ENCODE measurements at places on chromosomes 5 and 9.

GRCh38 chr5:68924481-68925145 lies 169.2 kb upstream of the SLC30A5 start:
- DNase-seq: no peak

DNA sequence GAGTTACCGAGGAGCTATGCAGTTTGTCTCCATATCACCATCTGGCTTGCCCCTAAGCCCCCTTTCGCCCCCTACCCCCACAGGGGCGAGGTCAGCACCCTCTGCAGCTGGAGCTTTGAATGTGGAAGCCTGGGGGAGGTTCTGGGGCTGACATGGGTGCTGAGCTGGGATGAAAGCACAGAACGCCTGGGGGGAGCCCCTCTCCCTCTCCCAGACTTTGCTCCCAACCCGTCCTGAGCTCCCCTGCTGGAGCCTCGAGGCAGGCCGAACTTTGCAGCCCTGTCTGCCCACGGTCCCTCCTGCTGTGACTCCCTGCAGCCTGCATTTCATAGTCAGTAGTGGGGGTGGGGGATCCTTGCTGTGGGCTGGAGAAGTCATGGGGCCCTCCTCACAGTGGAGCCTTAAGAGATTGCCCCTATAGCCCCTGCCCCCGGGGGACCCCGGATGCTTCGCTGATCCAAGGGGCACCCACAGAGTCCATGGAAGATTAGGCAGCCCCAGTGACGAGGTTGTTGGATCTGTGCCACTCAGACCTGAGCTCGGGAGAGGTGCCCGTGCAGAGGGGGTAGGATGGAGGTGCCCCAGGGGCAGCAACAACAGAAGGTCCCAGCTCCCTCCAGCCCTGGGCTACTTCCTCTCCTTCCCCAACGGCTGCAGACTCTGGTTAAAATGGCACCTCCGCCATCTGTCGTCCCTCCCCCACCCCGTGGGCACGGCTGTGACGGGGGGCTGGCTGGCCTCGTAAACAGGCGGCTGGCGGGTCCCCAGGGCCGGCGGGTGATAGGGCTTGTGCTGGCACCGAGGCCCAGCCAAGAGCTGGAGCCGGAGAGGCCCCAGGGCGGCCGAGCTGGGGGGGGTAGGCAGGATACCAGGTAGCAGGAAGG lies 162.0 kb downstream of the C9orf50 start:
- no peak for DNase-seq

- DNase-seq: no peak
Observed at GRCh38 chr5:148011398-148012137, 52.2 kb upstream of the SPINK5 start.

DNA sequence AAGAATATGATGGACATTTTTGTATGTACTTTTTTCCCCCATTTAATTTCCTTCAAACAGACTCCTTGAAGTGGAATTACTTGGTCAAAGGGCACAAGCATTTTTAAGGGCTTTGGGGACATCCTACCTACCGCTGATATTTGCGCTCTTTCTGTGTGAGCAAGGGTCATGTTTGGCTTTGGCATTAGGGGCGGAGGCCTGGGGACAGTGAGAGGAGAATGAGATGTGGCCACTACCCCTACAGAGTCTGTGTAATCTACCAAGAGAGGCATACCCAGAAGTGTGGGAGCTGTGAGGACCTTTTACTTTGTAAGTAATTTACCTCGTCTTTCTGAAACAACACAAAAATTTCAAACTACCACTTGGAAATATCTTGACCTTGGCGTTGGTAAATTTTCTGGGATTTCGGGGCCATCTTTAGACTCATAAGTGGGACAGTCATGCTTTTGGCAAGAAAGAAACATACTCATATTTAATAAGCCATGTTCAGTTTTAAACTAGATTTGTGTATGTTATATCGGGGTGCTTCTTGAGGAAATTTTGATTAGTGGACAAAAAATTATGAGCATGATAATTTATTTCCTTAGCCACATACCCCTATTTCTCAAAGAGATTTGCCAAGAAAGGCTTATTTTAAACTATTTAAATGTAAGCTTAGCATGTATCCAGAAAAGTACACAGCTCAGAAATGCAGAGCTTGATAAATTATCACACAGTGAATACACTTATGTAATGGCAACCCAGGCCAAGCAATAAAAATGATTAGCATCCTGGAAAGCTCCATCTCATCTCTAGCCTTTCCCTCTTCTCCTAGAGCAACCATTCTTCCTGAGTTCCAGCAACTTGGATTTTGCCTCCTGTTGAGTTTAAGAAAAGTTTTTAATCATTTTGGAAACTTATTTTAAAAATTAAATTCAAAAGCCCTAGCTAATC lies 63.6 kb downstream of the ARHGAP26 start:
- no peak for DNase-seq

GRCh38 chr9:137114220-137114612 lies 317 bp downstream of the DPP7 start:
- DNase-seq: no peak

- no peak for DNase-seq
Observed at GRCh38 chr5:93572608-93573353, 8.2 kb downstream of the NR2F1-AS1 start.

GRCh38 chr5:25301836-25302235 lies 657.1 kb upstream of the CDH10 start:
- no peak for DNase-seq

DNA sequence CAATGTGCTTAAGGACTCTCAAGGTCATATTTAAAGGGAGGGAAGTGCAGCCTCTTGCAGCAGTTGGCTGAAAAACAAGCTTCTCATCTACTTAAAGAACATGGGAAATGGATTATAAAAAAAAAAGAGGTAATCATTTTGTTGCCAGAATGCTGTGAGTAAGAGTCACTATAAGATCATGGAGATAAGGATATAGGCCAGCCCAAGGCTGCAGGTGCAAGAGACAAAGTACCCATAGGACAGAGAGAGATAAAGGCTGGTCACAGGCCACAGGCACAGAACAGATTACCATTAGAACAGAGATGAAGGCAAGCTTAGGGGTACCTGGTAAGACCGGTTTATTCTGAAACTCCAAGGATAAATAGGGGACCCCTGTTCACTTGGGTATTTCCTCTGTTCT lies 70.5 kb downstream of the CDKN2A start:
- no peak for DNase-seq

GRCh38 chr5:131513780-131514179 lies 121.2 kb downstream of the RAPGEF6 start:
- no peak for DNase-seq

DNA sequence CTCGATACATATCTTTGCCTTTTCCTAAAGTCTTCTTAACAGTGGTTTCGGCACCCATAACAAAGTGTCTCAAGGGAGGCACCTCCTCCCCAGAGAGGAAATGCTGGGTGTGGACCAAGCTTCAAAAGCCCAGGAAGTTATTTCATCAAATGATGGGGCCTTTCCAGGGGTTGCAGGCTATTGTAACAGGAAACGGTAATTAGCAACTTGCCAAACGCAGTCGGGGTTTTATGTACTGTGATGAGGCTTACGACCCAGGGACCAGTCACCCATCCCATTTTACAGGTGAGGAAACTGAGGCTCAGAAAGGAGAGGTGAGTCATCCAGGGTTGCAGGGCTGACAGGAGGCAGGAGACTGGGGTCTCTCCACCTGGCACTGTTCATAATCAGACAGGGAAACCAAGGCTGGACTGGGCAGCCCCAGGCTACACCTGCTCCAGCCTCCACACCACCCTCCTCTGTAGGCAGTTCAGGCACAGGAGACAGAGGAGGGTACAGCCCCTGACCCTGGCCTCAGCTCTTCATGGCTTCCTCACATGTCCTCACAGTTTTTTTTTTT lies 30.0 kb upstream of the SUSD3 start:
- DNase-seq: peak; percentile 29

GRCh38 chr5:91266184-91266705 lies 116.9 kb downstream of the ARRDC3 start:
- DNase-seq: no peak

GRCh38 chr5:132417461-132417860 lies 48.0 kb downstream of the SLC22A5 start:
- no peak for DNase-seq

DNA sequence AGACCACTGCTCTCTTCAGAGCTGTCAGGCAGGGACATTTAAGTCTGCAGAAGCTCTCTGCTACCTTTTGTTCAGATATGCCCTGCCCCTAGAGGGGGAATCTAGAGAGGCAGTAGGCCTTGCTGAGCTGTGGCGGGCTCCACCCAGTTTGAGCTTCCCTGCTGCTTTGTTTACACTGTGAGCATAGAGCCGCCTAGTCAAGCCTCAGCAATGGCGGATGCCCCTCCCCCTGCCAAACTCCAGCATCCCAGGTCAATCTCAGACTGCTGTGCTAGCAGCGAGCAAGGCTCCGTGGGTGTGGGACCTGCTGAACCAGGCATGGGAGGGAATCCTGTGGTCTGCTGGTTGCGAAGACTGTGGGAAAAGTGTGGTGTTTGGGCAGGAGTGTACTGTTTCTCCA lies 59.9 kb downstream of the CAVIN4 start:
- DNase-seq: no peak

GRCh38 chr9:72149231-72149975 lies at the start of gene GDA:
GDA (plus strand) TSS chr9:72149440; CDS start chr9:72149560, 120 bp downstream.
- DNase-seq: no peak

DNA sequence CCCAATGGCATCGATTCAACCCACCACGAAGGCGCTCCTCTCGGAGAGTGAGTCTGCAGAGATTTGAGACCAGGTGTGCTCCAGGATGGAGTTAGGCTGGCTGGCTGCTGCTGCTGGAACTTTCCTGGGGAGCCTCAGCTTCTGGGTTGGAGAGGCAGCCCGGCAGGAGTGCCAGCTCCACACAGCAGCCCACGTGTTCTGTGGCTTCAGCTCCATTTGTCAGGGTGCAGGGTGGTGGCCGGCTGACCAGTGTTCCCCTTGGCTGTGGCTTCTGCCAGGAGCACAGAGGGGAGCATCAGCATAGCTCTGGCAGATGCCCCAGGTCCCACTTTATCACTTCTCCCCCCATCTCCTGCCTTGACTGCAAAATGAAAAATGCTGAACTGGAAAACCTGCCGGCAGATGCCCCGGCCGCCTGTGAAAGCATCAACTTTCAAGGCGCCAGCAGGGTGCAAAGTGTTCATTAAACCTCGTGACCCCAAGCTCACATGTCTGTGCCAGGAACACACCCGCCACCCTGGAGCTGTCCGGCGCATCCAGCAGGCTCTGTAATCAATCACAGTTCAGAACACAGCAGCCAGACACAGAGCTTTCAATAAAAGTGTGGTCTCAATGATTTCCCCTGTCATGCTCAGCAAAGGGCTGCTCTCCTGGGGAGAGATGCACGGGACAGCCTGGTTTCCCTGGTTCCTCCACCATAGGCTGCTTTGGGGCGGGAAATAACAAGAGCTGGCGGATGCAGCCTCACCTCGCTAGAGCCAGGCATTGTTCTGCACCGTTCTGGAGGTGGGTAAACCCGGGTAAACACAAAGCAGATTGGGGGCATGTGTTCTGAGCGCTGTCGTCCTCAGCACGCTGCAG lies 53.2 kb downstream of the TRIP13 start:
- DNase-seq: no peak

- DNase-seq: no peak
Observed at GRCh38 chr5:121949885-121950284, 11.9 kb upstream of the SRFBP1 start.

DNA sequence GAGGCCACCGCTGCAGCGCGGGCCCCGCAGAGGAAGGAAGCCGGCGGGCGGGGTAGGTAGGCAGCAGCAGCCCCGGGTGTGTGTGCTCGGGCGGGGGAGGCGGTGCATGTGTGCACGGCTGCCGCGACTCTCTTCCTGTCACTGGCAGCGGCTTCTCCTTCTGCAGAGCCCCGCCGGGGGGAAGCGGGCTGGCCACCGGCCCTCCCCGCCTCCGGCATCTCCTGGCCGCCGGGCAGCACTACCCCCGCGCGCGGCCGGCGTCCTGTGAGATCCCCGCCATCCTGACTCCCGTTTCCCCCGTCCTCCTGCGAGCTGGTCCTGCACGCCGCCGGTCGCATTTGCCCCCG lies 315 bp downstream of the PIK3R1 start:
- DNase-seq: peak; percentile 84

- DNase-seq: peak; percentile 6
Observed at GRCh38 chr5:95892784-95893354, 68.8 kb downstream of the ELL2 start.

GRCh38 chr5:131720714-131721113 lies 76.1 kb downstream of the FNIP1 start:
- DNase-seq: no peak

- no peak for DNase-seq
Observed at GRCh38 chr5:178542455-178542854, 47.7 kb downstream of the COL23A1 start.

- peak; percentile 33 for DNase-seq
Observed at GRCh38 chr5:173573126-173573960, 43.1 kb downstream of the BOD1 start.

GRCh38 chr5:157820593-157821252 lies 38.2 kb downstream of the CLINT1 start:
- DNase-seq: no peak

DNA sequence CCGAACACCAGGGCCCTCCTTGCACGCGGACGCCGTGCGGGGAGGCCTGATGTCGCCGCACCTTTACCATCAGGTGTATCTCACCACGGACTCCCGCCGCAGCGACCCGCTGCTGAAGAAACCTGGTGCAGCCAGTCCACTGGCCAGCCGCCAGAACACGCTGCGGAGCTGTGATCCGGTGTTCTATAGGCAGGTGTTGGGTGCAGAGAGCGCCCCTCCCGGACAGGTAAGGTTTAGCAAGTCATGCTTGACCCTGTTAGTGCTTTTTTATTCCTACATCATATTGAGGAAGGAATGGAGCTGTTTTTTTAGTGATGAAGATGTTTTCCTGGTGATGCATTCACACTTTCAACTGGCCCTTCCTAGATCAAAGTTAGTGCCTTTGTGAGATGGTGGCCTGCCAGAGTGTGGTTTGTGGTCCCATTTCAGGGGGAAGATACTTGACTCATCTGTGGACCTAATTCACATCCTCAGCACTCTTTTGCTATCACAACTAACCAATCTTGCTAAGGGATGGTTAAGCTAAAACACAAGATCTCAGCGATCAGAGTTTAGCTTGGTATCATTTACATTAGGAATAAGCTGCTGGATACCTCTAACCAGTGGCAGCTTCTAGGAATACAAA lies 2.7 kb downstream of the PCDHGC3 start:
- no peak for DNase-seq

- no peak for DNase-seq
Observed at GRCh38 chr9:100126423-100126822, 27.4 kb downstream of the INVS start.

- DNase-seq: peak; percentile 23
Observed at GRCh38 chr5:151195622-151196021, 28.3 kb downstream of the CCDC69 start.

DNA sequence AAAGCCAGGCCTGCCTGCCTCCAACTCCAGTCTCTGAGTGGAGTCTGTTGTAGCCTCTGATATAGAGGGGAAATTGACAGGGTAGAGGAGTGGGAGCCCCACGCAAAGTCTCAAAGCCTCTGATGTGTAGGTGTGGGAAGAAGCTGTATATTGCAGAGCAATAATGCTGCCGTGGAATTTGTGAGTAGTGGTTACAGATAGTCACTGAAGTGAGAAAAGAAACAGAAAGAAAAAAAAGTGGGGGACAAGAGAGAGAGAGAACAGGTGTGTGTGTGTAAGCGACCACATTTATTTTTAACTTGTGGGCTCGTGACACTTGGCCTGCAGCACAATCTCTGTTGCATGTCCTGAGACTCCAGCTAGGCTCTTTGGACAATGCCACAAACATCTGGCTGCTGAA lies 227.8 kb downstream of the NSG2 start:
- no peak for DNase-seq

GRCh38 chr5:139745800-139746690 lies 49.6 kb upstream of the PSD2 start:
- peak; percentile 18 for DNase-seq
